ENCODE measurements at places on chromosomes 3 and 15. TPM values are rescaled to one million over a fixed set of nuclear protein-coding genes. Genes with fewer than 3 reads are reported as not detected.

NDUFB5 gene
- total RNA-seq, result 224 TPM

MYL3 gene
- total RNA-seq, result 442 TPM

ERC2 gene
- total RNA-seq, result 6.2 TPM

ALPK3 gene
- total RNA-seq, result 77.6 TPM

CPA3 gene
- total RNA-seq, result 2.0 TPM

EFCC1 gene
- 0.79 TPM for total RNA-seq

NME9 gene
- 0.35 TPM for total RNA-seq

AMIGO3 gene
- not detected for total RNA-seq

- no peak for DNase-seq
Observed at GRCh38 chr15:74434263-74435136, 742 bp upstream of the SEMA7A start.

- DNase-seq, result no peak
Observed at GRCh38 chr3:178255315-178255714, 280.9 kb upstream of the KCNMB2 start.

DNA sequence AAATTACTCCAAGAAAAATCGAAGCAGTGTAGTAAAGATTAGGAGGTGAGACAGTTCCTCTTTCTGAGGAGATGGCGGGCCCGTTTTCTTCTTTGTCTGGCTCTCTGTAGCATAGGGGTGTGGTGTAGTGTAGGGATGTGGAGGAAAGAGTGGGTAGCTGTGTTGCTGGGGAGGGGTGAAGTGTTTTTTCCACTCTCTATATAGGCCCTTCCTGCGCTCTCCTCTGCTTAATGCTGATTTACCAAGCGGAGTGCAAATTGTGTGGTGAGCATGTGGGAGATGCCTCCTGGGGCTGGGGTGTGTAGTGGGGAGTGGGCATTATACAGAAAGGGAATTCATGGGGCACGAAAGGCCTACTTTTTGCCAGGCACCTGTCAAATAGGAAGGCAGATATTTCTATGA, 94.9 kb downstream of the ST6GAL1 start:
- DNase-seq, result no peak

- DNase-seq, result no peak
Observed at GRCh38 chr3:69129531-69129930, 7.1 kb upstream of the LMOD3 start.

- DNase-seq, result no peak
Observed at GRCh38 chr3:111605493-111605892, 10.3 kb upstream of the ZBED2 start.

- DNase-seq, result peak; percentile 77
Observed at GRCh38 chr15:31392761-31393401, 66.2 kb downstream of the KLF13 start.

All from right cardiac atrium (tissue), 5 donors.